ENCODE measurements at places on chromosomes 7 and 10. TPM values are rescaled to one million over a fixed set of nuclear protein-coding genes. Genes with fewer than 3 reads are reported as not detected.
A peak's percentile ranks its signal among the peaks of the same experiment; 100 is the strongest.

DNA sequence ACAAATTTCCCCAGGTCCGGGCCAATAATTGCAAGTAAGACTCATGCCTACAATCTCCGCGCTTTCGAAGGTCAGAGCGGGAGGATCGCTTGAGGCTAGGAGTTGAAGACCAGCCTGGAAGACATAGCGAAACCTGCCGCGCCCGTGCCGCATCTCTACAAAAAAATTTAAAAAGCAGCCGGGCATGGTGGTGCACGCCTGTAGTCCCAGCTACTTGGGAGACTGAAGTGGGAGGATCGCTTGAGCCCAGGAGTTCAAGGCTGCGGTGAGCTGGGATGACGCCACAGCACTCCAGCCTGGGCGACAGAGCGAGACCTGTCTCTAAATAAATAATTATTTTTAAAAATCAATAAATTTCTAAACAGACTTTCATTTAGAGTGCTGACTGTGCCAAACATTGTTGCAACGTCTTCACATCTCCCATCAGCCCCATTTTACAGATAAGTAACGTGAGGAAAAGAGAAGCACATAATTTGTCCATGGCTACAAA is 494 bp upstream of the CFAP43 start:
- peak; percentile 26 for ATAC-seq

DNA sequence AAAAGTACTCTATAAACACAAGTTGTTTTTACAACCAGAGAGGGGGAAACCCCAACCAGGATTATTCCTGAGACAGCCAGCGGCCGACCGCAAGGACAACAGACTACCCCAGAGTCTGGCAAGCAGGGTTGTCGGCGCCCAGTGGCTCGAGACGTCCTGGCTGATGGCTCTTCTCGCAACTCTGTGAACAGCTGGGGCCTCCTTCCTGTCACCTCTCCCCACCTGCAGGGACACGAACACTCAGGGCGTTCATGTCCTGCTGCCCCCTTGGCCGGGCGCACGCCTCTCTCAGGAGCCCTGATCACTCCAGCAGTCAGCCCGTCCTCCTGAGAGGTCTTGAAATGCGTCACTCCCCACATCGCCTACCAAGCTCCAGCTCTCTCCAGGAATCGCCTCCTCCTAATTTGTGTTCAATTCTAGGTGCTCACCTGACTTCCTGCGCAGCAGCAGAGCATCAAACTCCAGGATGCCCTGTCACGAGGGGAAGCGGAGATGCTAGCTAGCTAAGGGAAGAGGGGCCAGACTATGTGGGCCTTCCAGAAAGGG is 66.4 kb upstream of the TNRC18 start:
- ATAC-seq: no peak

Gene GPNMB
- total RNA-seq: 3.2 TPM

Gene OR9A4
- total RNA-seq: not detected

DNA sequence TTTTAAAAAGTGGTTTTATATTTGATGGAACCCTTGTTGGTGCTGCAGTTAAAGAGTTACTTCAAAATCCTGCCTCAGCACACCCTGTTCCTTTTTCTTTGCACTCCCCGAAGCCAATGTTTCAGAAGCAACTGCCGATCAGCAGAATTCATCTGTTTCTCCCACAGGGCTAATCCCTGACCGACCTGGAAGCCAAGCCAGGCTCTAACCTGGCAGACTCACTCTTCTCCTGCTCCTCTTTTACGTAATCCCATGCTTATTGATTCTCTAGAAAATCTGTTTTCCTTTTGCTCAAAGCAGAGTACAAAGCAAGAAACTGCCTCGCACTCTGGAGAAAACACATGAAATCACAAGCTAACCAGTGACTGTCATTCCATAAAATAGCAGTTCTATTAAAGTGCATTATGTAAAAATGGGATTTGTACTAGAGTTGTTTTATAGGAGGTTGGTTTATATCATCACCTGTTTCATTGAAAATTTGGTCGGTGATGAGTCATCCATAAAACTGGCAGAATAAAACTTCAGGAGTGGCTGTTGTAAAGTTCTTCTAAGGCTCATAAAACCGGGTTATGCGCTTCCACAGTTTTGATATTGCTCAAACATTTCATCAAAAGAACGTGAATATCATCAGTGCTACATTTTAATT is 99.9 kb downstream of the CNTNAP2 start:
- no peak for ATAC-seq

GRCh38 chr7:112080978-112081377 is 125.2 kb downstream of the DOCK4 start:
- ATAC-seq: peak; percentile 14
